Stimulated activated CD4-positive, alpha-beta T cell treated with anti-CD3 and anti-CD28 coated beads, Interleukin-4, amount 100 ng/mL, for 1 hour (primary cell): ENCODE measurements at places on chromosomes 11 and 22.

DNA sequence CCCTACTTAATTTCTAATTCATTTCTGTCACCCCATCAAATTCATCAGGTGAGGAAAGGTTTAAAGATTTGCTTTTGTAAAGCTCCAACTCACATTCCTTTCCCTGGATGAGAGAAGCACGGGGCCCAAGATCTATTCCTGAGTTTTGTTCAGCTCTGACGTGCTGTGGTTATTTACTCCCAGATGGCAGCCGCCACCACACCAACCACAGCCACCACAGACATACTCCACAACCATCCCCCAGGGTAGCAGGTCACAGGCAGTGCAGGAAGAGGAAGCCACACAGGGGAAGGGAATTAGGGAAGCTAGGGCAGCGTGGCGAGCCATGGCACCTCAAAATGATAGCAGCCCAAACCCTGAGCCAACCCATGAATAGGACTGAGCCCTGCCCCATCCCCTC lies 63.5 kb upstream of the CSNK2A3 start:
- no peak for DNase-seq

GRCh38 chr11:86672007-86672621 lies at the start of gene ME3:
ME3 (minus strand) TSS chr11:86672616.
- peak; percentile 54 for DNase-seq

DNA sequence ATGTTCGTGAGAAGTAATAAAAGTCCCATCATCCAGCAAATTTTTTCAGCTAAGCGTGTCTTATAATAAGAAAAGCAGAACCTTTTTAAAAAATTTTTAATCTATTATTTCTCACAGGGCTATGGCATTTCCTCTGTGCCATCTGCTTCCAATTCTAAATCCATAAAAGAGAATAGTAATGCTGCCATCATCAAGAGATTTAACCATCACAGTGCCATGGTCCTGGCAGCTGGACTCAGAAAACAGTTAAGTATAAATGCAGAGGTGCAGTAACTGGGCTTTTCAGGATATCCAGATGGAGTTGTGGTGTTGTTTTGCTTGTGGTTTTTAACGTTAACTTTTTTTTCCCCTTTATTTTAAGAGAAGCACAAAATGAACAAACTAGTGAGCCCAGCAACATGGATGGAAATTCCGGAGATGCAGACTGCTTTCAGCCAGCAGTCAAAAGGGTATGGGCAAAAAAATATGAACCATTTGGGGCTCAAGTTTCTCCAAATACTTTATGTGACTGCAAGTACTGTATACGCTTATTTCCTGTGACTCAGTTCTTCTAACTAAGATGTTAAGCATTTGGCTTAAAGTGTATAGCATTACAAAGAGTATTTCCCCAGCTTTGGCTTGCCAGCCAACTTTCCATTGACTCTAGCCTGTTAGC lies 25.2 kb downstream of the GTF2H1 start:
- no peak for DNase-seq

- peak; percentile 43 for DNase-seq
Measured at GRCh38 chr11:76588455-76589325, 81.9 kb downstream of the LRRC32 start.

DNA sequence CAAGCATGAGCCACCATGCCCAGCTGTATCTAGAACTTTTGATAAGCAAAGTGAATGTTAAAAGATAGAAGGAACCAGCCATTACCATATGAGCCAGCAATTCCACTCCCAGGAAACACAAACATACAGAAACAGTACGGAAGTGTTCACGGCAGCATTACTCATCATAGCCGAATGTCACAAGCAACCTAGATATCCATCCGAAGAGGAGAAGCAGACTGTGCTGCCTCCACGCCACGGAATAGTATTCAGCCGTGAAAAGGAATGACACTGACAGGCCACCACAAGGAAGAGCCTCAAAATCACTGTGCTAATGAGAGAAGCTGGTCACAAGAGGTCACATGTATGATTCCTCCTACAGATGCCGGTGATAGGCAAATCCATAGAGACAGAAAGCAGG lies 17.6 kb upstream of the MGAT3 start:
- DNase-seq: no peak

DNA sequence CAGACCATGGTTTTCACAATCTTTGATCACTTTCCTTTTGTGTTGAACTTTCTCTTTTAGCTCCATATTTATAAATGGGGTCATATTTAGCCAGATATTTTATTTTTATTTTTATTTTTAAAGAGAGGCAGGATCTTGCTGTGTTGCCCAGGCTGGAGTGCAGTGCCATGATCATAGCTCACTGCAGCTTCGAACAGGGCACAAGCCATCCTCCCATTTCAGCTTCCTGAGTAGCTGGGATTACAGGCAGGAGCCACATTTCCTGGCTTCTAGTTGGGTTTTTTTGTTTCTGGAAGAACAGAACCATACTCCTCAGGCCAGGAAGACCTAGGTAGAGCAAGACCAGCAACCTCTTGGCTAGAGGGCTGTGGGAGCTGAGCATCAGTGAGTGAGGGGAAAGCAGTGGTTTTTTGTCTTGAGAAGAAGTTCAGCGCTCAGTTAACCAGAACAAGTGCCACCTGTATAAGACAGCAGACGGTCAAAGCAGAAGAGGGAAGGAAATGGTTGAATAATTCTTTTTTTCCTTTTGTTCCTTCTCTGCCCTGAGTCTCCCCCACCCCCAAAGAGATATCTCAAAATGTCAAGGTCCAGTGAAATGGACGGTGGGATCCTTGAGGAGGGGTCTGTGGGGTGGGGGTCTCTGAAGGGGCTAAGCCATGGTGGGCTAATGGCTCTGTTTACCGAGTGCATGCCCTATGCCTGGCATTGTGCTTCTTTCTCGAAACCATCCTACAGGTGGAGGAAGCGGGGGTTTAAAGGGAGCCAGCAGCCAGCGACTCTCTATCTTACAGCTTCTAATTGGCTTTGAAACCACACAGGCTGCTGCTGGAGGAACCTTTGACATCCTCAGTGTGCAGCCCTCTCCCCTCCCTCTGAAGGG lies 63.0 kb downstream of the PTPRJ start:
- DNase-seq: no peak

DNA sequence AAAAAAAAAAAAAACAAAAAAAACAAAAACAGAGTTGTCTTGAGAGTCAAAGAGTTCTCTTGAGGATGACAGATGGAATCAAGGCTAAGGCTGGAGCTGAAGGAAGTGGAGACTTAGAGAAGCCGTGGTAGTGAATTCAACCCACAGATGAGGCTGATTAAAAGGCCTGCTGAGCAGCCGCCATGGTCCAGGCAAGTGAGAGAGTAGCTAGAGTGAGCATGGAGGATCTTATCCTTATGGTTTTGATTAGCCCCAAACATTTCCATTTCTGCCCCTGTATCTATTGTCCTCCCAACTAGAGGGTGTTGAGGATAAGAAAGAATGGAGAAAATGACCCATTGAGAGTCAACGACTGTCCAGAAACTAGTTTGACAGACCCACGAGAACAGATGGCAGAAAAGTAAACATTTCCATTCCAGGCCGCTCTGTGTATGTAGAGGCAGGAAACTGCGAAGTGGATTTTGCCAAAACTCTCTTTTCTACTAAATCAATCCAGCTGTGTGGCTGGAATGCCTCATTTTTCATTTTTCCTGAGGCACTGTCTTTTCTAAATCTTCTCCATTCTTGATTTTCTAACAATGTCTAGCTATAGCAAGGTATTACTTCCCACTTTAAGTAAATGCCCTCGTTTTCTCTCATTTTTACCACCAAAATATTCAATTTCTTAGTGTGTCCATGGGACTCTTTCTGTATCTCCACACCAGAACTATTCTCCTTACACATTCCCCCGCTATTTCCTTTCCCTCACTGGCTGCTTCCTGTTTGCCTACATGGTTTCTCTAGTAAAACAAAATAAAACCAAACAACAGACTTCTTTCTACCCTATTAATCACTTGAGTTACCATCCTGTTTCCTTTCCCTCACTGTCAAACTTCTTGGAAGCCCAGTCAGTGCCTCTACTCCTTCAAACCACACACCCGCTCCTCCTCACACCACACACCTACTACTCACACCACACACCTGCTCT lies 5.4 kb upstream of the MMP8 start:
- no peak for DNase-seq

DNA sequence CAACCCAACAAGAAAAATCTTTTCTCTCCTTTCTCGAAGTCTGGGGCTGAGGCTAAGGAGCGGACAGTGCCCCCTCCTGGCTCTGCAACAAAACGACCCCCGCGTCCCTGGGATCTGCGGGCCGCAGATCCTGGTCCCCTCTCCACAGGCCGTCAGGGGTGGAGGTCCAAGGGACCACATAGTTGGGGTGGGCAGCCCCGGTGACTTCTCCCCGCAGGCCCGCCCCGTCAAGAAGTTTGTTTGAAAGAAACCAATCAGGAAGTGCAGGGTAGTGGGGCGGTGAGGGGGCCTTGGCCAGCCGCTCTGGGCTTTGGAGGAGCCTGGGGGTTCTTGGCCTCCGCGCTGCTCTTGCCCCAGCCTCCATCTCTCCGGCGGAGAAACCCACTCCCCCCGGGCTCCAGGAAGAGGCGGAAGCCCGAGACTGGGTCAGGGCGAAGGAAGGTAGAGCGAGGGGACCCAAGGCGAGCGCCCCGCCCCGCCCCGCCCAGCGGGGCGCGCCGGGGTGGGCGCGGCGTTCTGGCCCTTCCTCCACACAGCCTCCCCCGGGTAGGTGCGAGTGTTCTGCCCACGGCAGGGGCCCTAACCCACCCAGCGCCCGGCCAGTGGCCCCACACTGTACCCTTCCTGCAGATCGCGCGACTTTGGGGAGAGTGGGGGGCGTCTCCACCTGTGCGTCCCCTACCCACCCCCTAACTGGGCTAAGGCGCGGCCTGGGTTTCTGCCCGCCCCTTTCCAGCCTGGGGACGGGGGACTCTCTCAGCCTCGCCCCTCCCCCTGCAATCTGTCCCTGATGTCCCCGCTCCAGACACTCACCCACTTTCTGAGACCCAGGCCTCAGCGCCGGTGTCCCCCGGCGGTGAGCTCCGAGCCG lies 1.3 kb downstream of the TP53I11 start:
- peak; percentile 30 for DNase-seq

- no peak for DNase-seq
Measured at GRCh38 chr22:37488337-37489135, 2.4 kb upstream of the MFNG start.

DNA sequence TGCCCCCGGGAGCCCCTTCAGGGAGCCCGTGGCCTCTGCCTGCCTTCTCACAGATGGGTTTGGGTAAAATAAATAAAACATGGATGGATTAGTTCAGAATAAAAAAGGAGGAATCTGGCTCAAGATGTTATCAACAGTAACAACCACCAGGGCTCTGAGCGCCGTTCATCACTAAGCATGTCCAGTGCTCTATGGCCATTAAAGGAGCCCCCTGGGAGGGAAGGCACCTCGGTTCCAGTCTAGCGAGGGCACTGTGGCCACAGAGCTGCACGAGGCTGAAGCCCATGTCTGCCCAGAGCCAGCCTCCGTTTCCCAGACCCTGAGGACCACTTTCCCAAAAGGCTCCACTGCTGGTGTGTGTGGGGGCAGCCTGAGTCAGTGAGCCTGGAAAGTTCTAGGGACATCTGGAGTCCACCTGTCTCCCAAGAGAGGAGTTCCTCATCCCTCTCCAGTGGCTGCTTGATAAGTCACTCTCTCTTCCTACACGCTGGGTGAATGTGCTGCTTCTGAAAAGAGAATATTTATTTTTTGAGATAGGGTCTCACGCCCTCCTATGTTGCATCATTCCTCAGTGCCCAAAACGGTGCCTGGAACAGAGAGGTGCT lies 614.6 kb downstream of the TBC1D22A start:
- no peak for DNase-seq

- DNase-seq: no peak
Measured at GRCh38 chr11:36512016-36512415, 1.9 kb upstream of the TRAF6 start.

GRCh38 chr11:78256962-78257361 lies 68.2 kb downstream of the USP35 start:
- DNase-seq: no peak

DNA sequence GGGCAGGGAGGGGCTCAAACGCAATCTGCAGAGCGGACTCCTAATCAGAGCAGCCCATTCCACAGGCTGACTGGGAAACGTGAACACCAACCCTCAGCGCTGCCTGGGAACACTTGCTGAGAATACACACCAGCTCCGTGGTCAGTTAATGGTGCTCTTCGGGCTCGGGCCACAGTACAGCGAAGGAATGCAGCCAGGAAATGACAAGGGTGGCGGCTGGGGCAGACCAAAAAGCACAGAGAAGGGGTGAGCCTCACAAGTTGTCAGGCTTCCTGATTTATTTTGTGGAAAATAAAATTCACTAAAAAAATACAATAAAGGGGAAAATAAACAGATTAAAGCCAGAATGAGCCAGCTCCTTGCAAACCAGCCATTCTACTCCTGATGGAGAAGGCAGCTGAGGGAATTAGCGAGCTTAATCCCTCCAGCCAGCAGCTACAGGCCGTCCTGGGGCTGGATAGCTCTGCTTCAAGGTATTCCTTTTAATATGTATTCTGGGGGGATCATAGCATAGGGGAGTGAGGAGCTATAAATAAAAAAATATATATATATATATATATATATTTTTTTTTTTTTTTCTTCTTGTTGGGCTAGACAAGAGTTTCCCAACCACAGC lies 165.5 kb upstream of the NTM start:
- DNase-seq: no peak

DNA sequence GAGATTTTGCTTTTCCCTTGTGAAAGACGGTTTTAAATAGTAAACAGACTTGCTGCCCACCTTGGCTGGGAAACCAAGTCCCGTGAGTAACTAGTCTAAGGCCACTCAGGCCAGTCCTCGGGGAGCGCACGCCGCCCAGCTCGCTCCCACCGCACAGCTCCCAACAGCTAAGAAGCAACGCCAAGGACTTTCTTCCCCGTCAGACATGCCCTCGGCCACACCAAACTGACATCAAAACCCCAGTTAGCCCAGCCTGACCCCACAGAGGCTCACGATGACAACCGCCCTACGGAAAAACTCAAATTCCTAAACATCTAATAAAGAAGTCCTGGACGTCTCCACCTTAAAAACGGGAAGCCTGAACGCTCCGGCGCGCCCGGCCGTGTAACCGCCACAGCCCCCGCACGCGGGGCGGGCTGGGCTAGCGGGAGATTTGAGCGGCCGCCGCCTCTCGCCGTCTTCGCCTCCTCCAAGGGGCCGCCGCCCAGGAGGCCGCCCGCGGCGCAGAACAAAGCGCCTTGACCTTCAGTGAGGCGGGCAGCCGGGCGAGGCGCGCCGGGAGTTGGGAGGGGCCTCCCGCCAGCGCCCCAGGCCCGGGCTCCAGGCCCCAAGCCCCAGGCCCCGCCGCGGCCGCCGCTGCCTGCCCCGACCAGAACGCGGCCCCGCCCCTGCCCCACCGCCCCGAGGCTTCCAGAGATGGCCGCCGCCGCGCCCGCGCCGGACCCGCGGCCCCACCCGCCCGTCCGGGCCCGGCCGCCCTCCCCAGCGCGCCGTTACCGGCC lies 486 bp downstream of the NAP1L4 start:
- DNase-seq: no peak
